ENCODE measurements at places on chromosomes 3 and 15. TPM values are rescaled to one million over a fixed set of nuclear protein-coding genes. Genes with fewer than 3 reads are reported as not detected.

WWTR1 gene
- total RNA-seq, result 23.2 TPM

SAMMSON gene
- not detected for total RNA-seq

TPRA1 gene
- 36.1 TPM for total RNA-seq

LINGO1 gene
- total RNA-seq, result not detected

GNAT1 gene
- total RNA-seq, result not detected

All from bronchial smooth muscle cell (primary cell).